Activated naive CD8-positive, alpha-beta T cell treated with anti-CD3 and anti-CD28 coated beads, Interleukin-2, amount 50 U/mL, for 24 hours (primary cell): ENCODE measurements at places on chromosomes 4 and X.
A peak's percentile ranks its signal among the peaks of the same experiment; 100 is the strongest.

GRCh38 chr4:137387924-137388323 lies 144.4 kb downstream of the PCDH18 start:
- no peak for DNase-seq

- DNase-seq: no peak
Measured at GRCh38 chrX:15786915-15787314, 3.4 kb upstream of the ZRSR2 start.

GRCh38 chr4:110914791-110915190 lies 291.9 kb upstream of the PITX2 start:
- DNase-seq: no peak

- no peak for DNase-seq
Measured at GRCh38 chrX:106246511-106246910, 78.4 kb downstream of the PWWP3B start.

GRCh38 chr4:80425124-80426100 lies 89.9 kb downstream of the CFAP299 start:
- no peak for DNase-seq

DNA sequence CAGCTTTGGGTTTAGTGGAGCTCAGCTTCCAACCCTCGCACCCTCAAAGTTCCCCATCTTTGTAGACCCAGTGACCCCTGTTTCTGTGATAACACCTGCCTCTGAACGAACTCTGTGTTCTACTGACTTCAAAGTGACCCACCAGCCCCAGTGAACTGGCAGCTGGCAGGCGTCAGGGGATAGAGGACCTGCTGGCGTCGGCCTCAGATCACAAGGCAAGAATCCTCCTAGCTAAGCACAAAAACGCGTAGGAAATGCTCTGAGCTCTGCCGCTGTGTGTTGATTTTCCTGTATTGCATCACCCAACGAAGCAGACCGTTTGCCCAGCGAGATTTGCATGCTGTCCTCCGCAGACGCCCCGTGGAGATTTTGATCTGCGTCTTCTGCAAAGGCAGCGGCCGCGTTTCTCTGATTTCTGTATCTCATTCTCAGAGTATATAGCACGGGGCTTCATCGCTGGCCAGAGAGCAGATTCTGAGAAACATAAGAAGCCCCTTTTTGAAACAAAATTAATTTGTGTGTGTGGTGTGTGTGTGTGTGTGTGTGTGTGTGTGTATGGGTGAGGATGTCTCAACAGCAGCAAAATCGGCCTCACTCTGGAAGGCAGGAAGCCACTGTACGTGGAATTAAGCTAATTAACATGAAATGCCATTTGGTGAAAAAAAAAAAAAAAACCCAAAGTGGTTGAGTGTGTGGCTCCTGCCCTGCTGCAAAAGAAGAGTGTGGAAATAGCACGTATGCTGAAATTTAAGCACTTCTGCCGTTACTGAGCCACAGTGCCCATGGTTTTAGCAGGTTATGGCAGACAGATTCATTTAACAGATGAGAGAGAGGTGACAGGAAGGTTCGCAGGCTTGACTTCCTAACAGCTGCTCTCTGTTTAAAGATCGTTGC lies 29.2 kb upstream of the ASMTL start:
- DNase-seq: peak; percentile 75

- no peak for DNase-seq
Measured at GRCh38 chrX:76550016-76550415, 122.5 kb downstream of the MAGEE1 start.

- DNase-seq: no peak
Measured at GRCh38 chrX:77505227-77505626, 58.0 kb downstream of the FGF16 start.

DNA sequence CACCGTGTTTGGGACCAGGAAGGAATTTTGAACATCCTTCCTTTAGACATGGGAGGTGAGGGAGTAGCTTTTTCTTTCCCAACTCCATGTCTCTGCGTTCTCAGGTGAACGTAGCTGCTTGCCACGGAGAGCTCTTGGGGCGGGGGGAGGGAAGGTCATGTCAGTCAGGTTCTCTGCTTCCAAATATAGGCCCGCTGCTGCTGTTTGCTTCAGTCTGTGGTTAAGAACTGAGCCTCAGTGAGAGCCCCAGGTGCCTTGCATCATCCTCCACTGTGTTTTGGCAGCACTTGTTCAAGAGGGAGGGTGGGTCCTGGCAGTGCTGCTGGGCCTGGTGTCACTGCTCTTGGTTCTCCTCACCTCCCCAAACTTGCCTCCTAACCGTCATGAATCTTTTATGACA lies 46.5 kb downstream of the HADH start:
- peak; percentile 67 for DNase-seq

DNA sequence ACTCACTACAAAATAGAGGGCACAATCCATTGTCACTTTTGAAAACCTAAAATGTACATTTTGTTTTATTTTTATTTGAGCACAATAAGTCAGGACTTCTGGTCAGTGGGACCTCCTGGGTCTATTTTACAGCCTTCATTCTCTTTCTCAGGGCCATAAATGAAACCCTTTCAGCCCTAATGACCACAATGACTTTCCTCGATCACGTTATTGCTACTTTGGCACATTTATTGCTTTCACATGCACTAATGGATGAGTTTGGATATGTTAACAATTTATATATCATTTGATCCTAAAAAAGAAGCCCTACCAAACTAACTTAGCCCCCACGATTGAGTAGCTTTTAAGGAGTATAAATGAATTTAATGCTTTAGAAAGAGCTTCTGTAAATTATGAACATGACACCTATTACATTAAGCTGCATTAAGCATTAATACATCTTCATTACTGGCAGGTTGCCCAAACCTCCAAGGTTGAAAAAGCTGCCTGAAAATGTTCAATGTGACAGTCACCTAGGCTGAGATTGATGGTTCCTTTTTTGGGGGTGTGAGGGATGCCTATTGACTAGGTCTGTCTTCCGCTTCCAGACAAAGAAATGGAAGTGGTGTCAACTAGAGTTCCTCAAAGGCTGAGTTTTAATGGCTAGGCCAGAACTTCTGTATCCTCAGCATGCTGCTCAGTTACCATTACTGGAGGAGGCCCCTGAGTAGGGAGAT lies 296.4 kb downstream of the GPAT3 start:
- no peak for DNase-seq

DNA sequence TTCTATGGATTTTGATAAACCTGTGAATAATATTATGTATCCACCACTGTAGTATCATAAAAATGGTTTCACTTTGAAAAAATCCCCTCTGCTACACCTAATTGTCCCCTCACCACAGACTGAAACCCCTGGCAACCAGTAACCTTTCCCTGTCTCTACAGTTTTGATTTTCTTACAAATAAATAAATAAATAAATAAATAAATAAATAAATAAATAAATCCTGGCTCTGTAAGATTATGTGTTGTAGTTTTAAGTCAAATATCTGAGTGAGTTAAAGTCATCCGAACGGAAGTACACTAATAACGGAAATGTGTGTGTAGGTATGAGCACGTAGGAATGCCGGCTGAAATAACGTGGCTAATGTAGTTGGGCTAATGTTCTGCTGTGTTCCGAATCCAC lies 641.5 kb downstream of the GABRG1 start:
- no peak for DNase-seq

GRCh38 chr4:108527723-108528122 lies 92.7 kb upstream of the RPL34 start:
- peak; percentile 18 for DNase-seq

GRCh38 chrX:93422693-93423092 lies 250.7 kb downstream of the NAP1L3 start:
- DNase-seq: no peak

- DNase-seq: no peak
Measured at GRCh38 chr4:15659768-15660570, 4.8 kb upstream of the FBXL5 start.

GRCh38 chrX:96403446-96403845 lies 281.2 kb upstream of the DIAPH2 start:
- DNase-seq: no peak

DNA sequence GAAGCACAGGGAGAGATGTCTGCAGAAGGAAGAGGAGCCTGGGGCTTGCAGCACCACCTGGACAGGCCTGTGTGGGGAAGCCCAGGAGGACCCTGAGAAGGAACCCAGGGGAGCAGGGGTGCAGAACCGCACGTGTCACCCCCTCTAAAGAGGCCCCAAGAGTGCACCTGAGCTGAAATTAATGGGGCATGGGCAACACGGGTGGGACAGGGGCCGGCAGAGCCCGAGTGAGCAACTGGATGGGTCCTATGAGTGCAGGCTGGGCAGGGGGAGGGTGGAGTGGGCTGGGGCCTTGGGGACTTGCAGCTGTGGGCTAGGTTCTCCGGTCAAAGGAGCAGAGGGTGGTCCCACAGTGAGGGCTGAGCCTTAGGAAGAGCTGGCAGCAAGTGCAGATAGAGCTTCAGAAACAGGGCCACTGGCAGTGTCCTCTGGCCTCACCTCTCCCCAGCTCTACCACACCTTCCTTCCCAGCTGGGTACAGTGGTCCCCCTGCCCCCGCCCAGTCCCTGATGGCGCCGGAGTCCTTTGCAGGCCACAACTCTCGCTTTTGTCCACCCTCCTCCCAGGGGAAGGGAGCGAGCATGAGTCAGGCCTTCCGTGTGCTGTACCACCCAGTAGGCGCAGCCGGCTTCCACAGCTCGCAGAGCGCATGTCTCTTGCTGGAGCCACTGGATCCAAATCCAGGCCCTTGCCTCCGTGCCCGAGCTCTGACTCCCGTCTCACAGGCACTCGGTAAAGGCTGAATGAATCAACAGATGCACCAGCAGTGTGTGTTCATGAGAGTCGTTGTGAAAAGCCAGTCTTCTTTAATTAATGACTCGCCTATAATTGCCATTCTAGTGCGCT lies 131.6 kb downstream of the HMX1 start:
- no peak for DNase-seq

GRCh38 chr4:61540944-61541343 lies 340.8 kb downstream of the ADGRL3 start:
- no peak for DNase-seq

DNA sequence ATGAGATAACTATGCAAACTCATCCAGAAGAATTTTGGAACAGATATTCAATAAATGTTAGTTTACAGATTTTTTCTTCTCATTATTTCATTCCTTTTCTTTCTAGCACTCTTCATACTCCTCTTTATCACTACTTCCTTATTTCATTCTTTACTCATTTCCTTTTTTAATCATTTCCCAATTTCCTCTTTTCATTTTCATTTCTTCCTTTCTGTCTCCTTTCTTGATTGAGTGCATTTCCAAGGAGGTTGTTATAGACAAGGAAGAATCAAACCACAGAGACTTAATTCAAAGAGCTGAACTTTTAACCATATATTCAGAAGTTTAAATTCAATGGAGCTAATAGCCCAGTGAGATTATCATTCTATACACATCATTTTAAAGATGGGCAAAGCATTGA lies 600.7 kb downstream of the ARAP2 start:
- no peak for DNase-seq

DNA sequence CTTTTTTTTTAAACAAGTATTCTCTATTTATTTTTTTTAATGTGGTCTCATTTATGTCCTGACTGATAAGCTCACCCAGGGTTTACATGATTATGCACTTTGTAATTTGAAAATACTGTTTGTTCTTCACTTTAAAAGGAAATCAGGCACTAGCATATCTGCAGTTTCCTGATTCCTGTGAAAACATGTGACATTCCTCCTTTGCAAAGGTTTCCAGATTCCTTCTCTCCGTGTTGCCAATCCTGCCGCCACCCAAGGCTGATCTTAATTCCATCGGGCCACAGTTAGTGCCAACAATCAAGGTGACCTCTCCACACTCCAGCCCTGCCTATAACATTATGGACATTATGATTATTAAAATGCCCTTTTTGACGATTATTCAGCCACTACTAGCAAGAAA lies 225.4 kb downstream of the PCDH7 start:
- DNase-seq: no peak

GRCh38 chrX:3450881-3451570 lies 104.6 kb upstream of the MXRA5 start:
- no peak for DNase-seq

DNA sequence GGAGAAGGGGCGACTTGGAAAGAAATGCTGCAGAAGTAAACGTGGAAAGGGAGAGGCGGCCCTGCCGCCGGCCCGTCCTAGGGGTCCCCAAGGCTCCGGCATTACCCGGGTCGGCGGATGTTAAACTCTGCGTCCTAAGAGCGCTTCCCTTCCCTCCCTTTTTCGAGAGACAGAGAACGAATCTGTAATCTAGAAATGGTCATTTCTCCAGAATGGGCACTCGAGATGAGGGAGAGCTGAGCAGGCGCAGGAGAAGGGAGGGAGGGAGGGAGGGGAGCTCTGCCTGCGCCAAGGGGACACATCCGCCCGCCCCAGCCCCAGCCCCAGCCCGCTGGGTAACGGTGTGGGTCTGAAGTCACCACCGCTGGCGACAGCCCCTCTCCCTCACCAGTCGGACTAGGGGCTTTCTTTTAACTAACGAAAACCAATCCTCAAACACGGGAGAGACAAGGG lies 1.7 kb downstream of the HCFC1 start:
- no peak for DNase-seq

GRCh38 chr4:139454111-139455045 lies at the start of gene RAB33B:
Gene RAB33B, plus strand, starts transcription at chr4:139454121. Its CDS starts 75 bp downstream, at chr4:139454196.
- no peak for DNase-seq

DNA sequence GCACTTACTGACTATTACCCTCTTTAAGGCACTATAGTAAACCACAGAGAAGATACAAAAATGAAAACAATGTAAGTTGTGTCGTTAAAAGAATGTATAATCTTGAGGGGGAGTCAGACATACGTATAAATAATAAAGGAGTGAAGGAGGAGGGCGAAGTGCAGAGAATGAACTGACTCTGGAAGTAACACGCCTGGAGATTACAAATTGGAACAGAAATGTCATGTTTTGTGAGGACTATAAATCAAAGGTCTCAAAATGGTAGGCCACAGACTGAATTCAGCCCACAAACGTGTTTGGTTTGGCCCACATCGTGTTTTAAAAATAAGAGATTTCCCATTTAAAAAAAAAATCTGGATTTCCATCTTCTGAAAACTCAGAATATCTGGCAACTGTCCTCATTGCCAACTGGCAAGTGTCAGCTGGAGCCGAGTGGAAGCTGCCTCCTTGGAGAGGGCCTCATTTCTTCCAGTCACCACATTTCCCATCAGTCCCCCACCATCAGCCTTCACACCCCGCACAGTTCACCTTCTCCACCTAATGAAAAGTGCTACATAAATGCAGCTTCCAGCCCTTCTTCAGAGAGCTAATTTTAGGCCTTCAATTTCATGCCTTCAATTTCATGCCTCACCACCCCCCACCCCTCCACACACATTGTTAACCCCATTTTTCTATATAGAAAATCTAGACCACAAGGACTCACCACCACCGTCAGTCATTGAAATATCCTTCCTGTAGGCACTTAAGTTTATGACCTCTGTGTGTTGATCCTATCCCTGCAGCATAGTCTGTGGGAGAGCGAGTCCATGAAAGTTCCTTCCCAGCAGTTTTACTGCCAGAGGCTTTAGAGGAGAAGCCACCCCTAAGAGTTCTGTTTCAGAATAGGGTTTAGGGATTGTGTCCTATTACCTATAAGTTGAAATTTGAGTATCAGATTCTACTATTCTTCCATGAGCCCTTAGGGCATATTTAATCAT lies 32.0 kb upstream of the COL25A1 start:
- no peak for DNase-seq
